ENCODE measurements at places on chromosomes 12 and 14.

DNA sequence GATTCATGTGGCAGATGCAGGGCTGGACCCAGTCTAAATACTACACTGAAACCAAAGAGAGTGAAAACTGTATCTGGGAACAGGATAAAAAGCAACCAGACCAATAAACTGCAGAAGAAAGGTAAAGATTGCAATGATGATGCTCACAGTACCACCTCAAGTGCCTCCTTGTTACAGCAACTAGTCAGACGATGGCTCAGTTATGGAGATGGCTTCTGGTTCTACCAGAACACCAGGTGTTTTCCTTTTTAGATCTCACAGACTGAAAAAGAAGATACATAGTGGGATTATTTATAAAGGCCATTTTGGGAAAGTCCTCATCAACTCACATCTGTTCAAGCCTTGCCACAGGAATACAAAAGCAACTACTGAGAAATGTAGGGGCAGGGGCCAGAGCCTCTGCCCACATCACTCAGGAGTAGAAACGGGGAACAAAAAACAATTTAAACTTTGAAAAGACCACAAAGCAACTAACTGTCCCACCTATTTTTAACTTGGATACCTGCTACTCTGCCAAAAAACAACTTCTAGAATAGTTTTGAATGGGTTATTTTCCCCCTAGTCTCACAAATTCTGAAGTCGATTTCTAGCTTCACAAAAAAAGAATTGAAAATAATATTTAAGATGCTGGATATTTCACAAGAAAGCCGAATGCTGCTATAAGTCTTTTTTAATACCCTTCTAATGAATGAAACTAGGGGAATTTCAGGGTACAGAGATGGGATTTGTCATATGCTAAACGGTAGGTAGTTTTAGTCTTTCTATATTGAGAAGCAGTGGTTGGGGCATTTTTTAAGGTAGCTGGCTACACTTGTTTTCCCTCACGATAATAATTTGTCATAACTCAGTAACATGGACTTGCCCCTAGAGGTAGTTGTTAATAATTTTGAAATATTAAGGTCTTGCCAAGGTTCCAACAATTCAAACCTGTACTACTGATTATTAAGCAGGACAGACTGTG lies 197.2 kb upstream of the TMPO start:
- no peak for DNase-seq

DNA sequence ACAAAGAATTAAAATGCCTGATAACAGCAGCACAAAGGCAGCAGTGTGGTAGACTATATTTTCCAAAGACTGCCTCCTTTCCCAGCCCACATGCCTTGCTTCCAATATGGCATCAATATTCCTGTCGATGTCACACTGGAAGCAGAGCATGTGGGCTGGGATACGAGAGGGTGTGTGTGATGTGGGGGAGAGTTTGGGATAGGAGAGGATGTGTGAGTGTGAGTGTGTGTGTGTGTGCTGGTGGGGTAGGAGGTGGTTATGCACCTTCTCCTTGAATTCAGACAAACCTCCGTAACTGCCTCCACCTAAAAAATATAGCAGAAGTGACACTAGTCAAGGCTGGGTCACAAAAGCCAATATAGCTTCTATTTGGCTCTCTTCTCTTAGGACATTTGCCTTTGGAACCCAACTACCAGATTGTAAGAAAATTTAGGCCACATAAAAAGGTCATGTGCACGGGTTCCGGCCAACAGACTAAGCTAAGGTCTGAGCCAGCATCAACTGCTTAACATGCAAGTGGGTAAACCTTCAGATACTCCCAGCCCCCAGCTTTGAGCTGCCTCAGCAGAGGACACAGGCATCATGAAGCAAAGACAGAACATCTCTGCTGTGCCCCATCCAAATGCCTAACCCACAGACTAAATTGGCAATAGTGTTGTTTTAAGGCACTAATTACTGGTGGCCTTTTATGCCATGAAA lies 29.5 kb downstream of the SPPL3 start:
- no peak for DNase-seq

GRCh38 chr12:121062391-121063045 lies 23.5 kb upstream of the OASL start:
- no peak for DNase-seq

DNA sequence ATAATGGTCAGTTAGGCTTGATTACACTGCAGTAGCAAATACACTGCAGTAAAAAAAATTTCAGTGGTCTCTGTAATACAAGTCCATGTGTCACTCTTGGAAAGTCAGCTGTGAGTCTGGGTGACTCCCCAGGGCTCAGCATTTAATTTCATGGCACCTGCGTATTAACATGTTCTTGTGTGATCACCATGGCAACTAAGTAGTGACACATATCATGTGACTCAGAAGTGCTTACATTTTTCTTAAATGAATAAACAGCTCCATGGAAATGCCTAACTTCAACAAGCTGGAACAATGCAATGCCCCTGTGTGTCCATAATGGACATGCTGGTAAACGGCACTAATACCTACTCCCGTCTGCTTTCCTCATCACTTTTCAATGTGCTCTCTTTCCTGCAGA lies 88.5 kb upstream of the ANO4 start:
- no peak for DNase-seq

- no peak for DNase-seq
Measured at GRCh38 chr12:63874897-63875480, 30.5 kb downstream of the SRGAP1 start.

GRCh38 chr12:104280111-104280510 lies 23.4 kb upstream of the EID3 start:
- no peak for DNase-seq

GRCh38 chr12:113837084-113837483 lies 129.0 kb downstream of the RBM19 start:
- no peak for DNase-seq

DNA sequence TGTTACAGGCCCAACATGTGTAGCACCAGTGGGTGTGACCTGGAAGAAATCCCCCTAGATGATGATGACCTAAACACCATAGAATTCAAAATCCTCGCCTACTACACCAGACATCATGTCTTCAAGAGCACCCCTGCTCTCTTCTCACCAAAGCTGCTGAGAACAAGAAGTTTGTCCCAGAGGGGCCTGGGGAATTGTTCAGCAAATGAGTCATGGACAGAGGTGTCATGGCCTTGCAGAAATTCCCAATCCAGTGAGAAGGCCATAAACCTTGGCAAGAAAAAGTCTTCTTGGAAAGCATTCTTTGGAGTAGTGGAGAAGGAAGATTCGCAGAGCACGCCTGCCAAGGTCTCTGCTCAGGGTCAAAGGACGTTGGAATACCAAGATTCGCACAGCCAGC lies 8.6 kb downstream of the BCL2L14 start:
- no peak for DNase-seq

GRCh38 chr12:66144791-66145754 lies 14.5 kb upstream of the LLPH start:
- no peak for DNase-seq

- no peak for DNase-seq
Measured at GRCh38 chr14:72146241-72146640, 214.0 kb downstream of the RGS6 start.

GRCh38 chr14:52000019-52000582 lies 10.8 kb downstream of the RTRAF start:
- no peak for DNase-seq

GRCh38 chr12:89384050-89384758 lies 31.9 kb upstream of the DUSP6 start:
- DNase-seq, result no peak

DNA sequence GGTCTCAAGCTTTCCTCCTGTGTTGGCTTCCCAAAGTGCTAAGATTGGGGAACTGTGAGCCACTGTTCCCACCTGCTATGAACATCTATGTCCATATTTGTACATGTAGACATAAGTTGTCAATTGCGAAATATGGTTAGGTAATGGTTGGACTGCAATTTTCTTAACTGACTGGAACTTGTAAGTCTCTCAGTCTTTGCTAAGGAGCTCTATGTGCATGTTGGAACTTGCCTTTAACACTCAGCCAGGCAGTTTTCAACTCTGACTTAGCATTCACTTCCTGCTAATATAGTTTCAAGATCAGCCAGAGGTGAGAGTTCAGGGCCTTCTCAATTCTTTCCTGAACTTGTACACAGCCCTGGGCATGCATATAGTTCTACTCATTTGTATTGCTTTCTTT lies 44.5 kb upstream of the EEA1 start:
- DNase-seq, result no peak

- no peak for DNase-seq
Measured at GRCh38 chr14:103014466-103015228, 42.7 kb downstream of the CDC42BPB start.

- no peak for DNase-seq
Measured at GRCh38 chr12:116710370-116711150, 27.3 kb downstream of the SPRING1 start.

GRCh38 chr12:53061404-53062010 lies 11.6 kb downstream of the TNS2 start:
- DNase-seq, result no peak

- DNase-seq, result no peak
Measured at GRCh38 chr14:104512771-104513640, 66.6 kb upstream of the C14orf180 start.

DNA sequence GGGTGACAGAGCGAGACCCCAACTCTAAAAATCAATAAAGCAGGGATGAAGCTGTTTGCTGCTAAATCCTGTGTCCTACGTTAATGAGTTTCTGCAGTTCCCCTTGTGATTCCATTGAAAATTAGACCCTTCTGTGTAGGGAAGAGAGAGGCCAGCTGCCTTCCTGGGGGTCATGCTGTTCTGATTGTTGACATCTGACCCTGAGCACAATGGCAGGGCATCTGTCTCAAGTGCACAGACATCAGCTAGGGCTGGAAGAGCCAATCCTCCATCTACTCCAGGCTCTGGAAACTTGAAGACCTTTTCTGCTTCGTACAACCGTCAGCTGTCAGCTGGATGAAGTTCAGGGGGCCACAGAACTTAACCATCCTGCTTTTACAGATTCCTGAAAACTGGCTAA lies 10.1 kb downstream of the FBXL14 start:
- no peak for DNase-seq

- no peak for DNase-seq
Measured at GRCh38 chr12:48788524-48788853, 400 bp downstream of the ADCY6 start.

GRCh38 chr12:2288471-2288870 lies 235.7 kb downstream of the CACNA1C start:
- no peak for DNase-seq

GRCh38 chr14:74804219-74804825 lies 41.2 kb downstream of the YLPM1 start:
- no peak for DNase-seq

- no peak for DNase-seq
Measured at GRCh38 chr12:96075560-96075959, 40.2 kb upstream of the LTA4H start.

- DNase-seq, result no peak
Measured at GRCh38 chr12:2334271-2334670, 281.5 kb downstream of the CACNA1C start.

GRCh38 chr12:117724543-117724942 lies 244.2 kb downstream of the KSR2 start:
- no peak for DNase-seq

DNA sequence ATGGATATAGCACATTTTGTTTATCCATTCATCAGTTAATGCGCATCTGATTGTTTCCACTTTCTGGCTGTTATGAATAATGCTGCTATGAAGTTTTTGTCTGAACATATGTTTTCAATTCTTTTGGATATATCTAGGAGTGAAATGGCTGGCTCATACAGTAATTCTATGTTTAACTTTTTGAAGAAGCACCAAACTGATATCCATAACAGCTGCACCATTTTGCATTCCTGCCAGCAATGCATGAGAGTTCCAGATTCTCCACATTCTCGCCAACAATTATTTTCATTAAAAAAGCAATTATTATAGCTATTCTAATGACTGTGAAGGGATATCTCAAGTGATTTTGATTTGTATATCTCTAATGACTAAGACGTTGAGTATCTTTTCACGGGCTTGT lies 89.9 kb upstream of the PPP4R3A start:
- no peak for DNase-seq

DNA sequence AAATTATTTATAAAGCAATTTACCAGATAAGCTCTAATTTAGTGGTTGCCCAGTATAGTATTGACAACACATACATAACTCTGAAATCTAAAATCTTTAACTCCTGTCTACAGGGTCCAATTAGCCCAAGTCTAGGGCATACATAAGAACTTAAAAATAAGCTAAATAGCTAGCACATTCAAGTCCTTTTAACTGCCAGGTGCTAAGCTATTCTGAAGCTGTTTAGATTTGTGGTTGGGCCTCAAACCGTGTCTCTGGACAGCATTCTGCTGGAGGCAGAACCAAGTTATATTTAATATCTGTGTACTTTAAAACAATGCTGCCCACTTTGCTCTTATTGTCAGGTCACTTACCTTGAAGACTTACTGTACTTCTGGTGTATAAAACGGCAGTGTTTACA lies 19.0 kb downstream of the RPS6KA5 start:
- no peak for DNase-seq

DNA sequence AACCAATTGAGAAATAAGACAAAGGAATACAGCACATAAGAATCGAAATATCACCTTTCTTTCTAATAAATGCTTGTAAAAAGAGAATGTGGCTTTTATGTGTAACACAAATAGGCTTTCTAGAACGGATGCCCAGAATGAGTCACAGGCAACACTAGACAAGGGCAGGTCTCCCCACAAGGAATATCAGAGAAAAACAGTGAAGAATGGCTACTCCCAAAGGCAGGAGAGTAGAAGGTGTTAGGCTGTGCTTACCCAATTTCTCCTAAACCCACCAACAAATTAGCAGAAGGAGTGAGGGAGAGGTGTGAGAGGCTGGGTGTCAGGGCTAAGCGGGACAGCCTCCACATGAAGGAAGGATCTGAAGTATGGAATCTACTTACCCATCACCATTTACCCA lies 55.2 kb downstream of the GALNT4 start:
- no peak for DNase-seq

- DNase-seq, result no peak
Measured at GRCh38 chr12:101051151-101051550, 158.9 kb downstream of the SLC5A8 start.
